Stimulated activated CD4-positive, alpha-beta T cell treated with anti-CD3 and anti-CD28 coated beads, Interleukin-1b, Interleukin-23, amount 100 ng/mL, for 4 hours (primary cell): ENCODE measurements at places on chromosomes 13 and 19.

GRCh38 chr19:13350072-13350471 lies 156.2 kb downstream of the CACNA1A start:
- no peak for DNase-seq

GRCh38 chr13:34217343-34218025 lies 399.5 kb downstream of the RFC3 start:
- DNase-seq, result no peak

- no peak for DNase-seq
Observed at GRCh38 chr13:90336507-90336906, 1011.0 kb upstream of the MIR17HG start.

DNA sequence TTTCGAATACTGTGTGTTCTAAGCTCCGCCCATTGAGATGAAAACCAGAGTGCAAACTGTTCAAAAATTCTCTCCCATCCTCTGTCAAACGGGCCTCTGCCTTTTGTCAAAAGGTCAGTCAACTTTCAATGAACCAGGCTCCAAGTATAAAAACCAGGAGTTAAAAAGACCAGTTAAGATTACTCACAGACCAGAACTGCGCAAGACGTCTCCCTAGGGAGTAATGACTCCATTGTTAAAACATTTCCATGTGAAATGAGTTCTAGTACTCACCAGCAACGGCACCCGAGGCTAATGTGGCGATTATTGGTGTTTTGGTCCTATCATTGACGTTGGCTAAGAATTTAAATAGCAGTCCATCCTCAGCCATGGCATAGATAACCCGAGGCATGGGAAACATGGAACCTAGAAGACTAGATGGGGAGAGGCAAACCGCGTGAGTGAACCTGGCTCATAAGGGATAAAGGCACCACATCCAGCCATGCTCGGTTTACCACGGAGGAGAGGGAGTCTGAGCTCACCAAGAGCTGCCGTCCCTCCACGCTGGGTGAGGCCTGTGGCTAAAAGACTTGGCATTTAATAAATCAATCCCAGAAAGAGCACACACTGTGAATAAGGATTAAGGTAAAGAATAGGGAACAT lies 73.3 kb downstream of the SLC7A1 start:
- no peak for DNase-seq

DNA sequence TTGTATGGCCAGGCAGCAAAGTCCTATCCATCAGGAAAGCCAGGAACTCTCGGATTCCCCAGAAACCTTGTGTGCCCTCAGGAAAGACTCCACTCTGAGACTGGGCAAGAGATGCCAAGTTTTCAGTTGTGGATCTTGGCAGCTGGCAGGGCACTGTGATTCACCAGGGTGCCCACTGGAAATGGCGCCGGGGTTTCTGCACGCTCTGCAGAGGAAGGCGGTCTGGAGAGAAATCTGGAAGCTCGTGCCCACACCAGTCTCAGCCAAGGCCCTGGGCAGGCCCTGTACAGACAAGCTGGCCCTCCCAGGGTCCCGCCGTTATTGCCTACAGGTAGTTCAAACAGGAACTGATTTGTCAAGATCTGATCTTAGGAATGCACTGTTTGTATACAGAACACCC lies 4.9 kb downstream of the NAPA start:
- DNase-seq, result no peak

GRCh38 chr13:101289764-101290163 lies 126.5 kb downstream of the NALCN start:
- DNase-seq, result no peak

DNA sequence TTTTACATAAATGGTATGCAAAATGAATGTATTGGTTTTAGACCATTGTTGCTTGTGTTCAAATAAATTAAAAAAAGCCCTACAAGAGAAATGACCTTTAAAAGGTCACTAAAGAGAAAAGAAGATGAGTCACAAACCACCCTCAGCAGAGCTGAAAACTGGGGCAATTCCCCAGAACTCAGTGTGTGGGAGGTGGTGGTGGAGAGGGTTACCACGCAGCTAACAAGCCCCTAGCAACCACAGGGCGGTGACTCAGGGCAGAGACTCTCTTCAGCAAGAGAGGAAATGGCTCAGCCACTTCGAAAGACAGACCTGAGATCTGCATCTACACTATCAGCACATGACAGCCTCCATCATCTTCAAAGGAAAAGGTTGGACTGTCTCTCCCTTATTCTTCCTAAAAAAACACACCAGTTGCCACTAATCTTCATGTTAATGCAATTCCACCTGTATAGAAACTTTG lies 29.4 kb upstream of the NDFIP2 start:
- DNase-seq, result peak; percentile 89

DNA sequence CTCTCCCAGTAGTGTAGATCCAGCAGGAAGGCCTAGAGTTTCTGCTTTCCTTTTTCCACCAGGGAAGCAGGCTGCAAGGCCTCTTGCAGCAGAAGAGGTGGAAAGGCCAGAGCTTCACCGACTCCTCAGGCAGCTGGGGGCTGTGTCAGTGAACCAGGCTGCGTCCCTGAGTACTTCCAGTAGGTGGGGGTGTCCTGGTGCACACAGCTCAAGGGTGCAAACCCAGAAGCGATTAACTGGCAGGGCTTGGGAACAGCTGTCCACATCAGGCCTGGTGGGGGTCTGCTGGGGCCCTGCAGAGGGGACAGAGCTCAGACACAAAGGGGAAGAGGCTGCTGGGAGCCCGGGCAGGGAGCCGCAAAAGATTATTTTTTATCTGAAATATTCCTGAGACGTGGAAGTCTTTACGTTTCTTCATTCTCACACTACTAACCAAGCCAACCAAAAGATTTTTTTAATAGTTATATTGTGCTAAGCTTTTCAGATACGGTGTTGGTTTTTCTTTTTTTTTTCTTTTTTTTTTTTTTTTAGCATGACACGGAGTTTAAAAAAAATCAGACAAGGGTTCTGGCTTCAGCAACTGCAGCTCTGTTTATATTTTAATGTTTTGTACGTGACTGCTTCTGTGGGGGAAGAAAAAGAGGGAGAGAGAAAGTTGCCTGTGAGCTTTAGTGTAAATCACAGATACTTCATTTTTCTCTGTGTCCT lies 11.0 kb downstream of the TSHZ3 start:
- DNase-seq, result no peak

DNA sequence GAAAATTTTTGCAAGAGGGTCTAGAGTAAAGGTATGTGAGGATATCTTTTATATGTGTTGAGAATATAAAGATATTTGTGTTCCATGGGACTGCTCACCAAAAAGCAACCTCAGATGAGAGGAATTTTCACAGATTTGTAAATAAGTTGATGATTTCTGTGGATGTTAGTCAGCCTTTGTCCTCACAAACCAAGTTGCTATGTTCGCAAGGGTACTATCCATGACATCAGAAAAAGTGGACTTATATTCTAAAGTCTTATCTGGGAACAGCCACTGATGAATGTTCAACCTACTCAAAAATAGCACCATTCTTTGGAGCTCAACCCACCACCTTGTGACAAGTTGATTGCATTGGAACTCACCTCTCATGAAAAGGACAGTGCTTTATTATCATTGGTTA lies 138.6 kb downstream of the PCDH20 start:
- no peak for DNase-seq

DNA sequence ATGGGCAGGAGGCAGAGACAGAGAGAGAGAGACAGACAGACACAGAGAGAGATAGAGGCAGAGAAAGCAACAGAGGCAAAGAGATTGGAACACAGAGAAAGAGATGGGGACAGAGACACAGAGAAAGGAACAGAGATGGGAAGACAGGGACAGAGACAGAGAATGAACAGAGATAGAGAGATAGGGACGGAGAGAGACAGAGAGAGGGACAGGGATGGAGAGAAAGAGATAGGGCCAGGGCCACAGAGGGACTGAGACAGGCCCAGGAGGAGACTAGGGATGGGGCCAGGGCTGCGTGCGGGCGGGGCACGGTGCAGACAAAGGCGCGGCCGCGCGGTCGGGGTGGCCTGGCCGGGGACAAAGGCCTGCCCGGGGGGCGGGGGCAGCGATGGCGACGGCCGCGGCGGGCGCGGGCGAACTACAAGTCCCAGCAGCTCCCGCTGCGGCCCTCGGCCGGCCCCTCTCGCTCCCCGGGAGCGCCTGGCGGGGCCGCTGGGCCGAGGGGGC lies at the start of gene ZNF358:
Gene ZNF358, plus strand, starts transcription at position 459 of the 507 bp plus-strand sequence. CDS start 3,140 bp downstream, outside the sequence.
- DNase-seq, result no peak

GRCh38 chr13:98507282-98507797 lies 69.6 kb downstream of the STK24 start:
- DNase-seq, result no peak

GRCh38 chr19:41863209-41863931 lies 3.3 kb downstream of the RPS19 start:
- no peak for DNase-seq

DNA sequence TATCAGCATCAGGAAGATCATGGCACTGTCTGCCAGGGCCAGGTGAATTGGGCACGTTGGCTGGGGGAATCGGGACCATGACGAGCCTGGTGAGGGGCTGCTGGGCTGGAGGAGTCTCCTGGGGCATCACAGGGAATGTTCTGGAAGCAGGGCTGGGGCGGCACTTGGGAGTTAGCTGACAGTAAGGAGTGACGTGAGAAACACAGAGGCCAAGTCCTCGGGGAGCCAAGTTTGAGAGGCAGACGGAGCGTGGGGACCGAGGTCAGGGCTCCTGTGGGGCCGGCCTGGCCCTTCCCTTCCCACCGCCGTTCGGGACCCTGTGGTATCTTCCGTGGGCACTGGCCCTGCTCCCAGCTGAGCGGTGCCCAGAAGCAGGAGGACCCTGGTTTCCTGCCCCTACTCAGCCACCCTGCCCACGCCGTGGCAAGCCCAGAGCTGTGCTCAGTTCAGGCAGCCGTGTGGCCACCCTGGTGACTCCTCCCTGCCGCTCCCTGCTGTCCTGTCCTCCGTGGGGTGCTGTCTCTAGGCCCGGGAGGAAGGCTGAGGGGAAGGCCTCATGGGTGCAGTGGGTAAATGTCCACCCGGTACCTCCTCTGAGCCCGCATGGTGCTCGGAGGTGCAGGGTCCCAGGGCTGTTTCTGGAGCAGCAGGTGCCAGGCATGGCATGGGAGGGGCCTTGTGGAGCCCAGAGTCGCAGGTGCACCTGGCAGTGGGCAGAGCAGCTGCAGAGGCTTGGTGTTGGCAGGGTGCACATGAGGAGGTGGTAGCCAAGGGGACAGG lies 25.2 kb downstream of the CRTC1 start:
- DNase-seq, result no peak

DNA sequence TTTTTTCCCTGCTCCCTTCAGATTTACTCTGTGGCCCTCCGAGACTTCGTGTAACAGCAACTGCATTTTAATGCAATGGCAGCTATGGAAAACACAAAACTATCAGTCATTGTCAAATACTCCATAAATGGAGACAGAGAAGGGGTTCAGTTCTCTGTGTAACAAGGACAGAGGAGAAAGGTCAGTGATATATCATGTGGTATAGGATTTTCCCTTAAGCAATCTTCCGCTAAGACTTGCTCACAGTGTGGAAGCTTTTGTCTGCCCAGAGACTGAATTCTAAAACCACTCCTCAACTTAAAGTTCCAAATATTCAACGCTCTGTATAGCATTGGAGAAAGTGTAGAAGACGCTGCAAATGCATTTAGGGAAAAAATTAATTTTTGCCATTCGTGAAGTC lies 111.3 kb upstream of the EDNRB start:
- DNase-seq, result no peak

- DNase-seq, result no peak
Observed at GRCh38 chr13:30907121-30907861, 1.2 kb downstream of the MEDAG start.

GRCh38 chr13:110055089-110055488 lies 251.9 kb downstream of the COL4A1 start:
- no peak for DNase-seq

GRCh38 chr13:52780611-52781010 lies 41.0 kb upstream of the CNMD start:
- DNase-seq, result no peak

- no peak for DNase-seq
Observed at GRCh38 chr13:108681986-108682575, 52.7 kb downstream of the MYO16 start.

DNA sequence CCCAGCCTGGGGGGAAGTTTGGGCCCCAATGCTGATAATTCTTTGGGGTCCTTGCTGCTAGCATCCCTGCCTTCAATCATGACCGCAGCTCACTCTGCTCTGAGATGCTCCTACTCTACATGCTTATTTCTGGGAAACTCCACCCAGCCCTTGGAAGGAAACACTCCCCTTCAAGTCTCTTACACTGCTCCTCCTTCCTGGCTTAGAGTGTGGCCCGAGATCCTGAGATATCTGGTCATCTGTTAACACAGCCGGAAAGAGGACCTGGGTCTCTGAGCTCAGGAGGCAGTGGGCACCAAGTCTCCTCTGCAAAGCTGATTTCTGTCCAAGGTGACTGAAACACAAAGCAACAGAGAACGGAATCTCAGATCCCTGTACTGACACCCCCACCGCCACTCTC lies 33.0 kb downstream of the CYP4F2 start:
- no peak for DNase-seq

DNA sequence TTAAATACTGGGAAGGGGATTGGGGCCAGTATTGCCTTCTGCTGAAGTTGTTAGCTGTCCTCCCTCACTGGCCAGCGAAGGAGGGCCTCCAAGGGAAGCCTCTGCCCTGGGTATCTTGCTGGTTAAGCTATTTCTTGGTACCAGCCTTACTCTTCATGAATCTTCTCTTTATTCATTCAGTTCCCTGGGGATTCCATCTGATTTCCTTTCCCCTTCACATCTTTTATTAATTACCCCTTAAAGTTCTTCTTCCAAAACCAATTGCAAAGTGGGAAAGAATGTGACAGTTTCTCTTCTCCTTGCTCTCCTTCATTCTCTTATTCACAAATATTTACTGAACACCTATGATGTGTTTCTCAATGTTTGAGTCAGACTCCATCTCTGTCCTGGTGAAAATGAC lies 36.7 kb upstream of the STK24 start:
- no peak for DNase-seq

DNA sequence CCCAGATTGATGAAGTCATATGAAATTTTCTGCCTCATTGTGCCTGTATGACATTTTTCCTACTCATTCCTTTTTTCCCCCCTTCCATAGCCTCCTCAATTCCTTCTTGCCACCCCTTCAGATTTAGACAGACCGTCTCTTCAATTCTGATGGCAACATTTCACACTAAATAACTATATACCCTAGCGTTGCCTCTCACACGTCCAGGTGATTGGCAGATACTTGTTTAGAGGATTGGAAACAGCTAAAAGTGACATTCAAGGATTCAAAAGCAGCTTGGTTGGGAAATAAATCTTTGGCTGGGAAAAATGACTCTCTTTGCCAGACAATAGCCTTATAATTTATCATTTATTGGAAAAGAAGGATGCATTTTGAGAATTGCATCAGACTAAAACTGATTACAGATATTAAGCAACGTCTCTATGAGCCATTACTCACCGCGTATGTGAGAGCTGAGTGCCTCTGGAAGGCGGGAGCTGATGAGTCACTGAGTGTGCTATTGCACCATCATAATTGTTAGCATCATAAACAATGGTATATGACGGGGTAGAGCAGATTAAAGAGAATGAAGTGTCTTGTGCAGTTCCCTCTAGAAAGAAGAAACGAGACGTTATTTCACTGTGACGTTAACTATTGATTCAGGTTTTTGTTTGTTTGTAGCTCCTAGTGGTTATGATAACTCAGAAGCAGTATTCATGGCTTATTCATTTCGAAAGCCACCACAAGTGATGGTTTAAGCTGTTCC lies 61.1 kb upstream of the FAM216B start:
- no peak for DNase-seq

GRCh38 chr13:73321043-73321442 lies 262.2 kb downstream of the KLF5 start:
- no peak for DNase-seq

- no peak for DNase-seq
Observed at GRCh38 chr13:27186295-27186694, 14.7 kb upstream of the USP12 start.
